ENCODE measurements at places on chromosomes 2 and 18.

DNA sequence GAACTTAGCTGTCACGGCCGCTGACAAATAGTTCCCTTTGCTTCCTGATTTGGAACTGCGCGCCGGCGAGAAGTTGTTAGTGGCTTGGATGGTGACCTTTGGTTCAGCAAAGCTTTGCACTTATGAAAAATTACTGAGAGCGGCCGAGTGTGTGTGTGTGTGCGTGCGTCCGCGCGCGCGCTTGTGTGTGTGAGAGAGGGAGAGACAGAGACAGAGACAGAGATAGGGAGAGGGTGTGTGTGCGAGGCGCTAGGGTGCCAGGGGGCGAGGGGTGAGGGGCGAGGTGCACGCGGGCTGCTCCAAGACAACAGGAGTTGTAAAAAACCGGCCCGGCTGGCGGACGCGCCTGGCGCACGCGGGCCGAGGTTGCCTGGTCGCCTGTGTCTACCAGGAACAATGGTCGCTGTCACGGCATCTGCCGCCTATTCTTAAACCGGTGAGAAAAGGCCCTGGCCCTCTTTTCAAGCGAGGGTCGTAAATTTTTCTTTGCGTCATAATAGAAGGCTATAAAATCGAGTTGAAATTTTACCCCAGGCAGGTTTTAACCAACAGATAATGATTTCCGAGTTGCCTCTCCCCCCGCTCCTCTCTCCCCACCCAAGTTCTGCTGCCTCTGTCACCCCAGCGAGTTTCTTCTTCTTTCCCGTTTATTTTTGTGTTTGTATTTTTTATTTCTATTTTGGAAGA is 535 bp downstream of the HOXD3 start:
- no peak for DNase-seq

- DNase-seq = peak; percentile 1
Observed at GRCh38 chr2:17309741-17310339, 208.4 kb downstream of the RAD51AP2 start.

GRCh38 chr2:140801311-140801710 is 1329.5 kb downstream of the LRP1B start:
- no peak for DNase-seq

- no peak for DNase-seq
Observed at GRCh38 chr2:232480201-232481190, 7.1 kb downstream of the ECEL1 start.

DNA sequence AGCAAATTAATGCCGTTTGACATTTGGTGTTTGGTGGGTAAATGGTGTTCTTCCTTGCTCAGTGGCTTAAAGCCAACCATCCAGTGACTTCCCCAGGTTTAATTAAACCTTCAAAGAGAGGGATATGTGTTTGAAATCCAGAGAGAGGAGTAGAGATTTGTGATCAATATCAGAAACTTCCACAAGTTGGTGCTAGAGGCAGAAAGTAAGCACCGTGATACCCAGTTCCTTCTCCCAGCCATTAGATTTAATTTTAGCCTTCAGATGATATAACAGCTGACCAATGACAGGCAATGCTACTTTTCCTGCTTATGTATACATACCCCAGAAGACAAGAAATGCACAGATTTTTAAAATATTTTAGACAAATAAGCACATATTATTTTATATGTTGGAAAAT is 398.5 kb downstream of the CDH2 start:
- no peak for DNase-seq

DNA sequence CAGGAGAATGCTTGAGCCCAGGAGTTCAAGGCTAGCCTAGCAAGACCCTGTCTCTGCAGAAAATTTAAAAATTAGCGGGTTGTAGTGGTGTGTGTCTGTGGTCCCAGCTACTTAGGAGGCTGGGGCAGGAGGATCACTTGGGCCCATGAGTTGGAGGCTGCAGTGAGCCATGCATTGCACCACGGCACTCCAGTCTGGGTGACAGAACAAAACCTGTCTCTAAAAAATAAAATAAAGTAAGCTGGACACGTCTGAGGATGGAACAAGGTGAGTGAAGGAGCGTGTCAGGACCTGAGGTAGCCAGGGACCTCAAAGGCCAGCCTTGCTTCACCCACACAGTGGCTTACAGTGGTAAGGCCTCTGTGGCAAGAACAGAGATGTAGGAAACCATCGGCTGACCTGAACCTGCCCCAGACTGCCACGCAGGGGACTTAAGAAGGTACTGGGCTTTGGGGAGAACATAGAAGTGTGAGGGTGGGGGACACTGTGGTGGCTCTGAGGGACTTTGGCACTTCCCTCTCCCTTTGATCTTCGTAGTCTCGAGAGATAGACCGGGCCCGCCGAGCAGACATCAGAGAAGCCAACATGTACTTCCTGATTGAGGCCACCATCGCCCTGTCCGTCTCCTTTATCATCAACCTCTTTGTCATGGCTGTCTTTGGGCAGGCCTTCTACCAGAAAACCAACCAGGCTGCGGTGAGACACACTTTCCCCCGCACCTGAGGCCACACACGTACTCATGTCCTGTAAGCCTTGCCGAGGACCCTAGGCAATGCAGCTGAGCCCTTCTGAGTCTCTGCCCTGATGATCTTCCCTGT is 7.5 kb downstream of the SLC11A1 start:
- no peak for DNase-seq

DNA sequence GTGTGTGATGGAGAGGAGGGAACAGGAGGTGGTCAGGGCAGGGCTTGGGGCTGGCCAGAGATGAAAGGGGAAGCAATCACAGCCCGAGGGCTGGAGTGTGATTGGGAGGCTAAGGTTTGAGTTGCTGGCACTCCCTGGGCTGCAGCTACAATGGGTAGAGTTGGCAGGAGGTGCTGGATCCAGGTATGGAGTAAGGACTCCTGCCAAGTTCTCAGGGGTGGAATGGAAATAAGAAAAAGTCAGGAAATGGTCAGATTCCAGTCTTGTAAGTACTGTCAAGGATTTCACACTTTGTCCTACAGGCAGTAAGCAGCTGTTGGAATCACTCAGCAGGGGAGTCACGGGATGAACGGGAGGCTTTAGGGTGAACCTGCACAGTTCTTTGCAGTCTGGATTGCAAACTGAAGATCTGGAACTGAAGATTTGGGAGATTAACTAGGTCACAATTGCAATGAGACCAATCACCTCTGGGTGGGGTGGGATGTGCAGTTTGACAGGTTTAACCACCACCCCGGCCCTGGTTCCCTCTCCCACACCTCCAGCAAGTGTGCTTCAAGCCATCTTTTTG is 10.9 kb upstream of the INPP5D start:
- no peak for DNase-seq

DNA sequence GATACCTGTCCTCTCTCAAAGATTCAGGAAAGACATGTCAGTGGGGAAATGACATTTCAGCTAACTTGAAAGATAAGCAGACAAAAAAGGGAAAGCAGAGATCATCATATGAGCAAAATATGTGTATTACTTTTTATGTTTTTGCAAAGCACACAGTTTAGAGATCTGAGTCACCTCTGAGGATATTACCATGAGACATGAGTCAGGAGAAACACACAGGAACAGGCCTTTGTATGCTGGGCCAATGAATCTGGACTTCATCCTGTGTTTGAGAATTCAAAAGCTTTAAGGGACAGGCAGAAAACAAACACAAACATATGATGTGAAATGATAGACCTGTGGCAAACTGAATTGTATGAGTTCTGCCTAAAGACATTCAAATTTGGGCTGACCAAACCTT is 306.0 kb upstream of the EPC2 start:
- DNase-seq = no peak

GRCh38 chr2:3488855-3489763 is 30.2 kb downstream of the ADI1 start:
- DNase-seq = no peak

DNA sequence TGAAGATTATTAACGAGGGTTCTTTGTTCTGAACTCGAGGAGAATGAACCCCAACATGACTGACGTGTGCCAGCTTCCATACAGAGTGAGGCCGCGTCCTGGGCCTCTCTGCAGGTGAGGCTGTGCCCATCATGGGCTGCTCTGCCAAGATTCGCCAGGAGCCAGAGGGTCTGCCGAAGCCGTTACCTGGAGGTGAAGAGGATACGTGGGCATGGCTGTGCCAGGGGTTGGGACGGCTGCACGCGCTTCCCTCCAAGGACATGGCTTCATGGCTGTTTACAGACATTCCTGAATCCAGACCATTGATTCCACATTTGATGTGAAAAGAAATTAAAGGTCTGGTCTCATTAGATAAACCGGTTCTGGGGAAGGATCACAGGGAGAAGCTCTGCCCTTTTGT is 211.4 kb upstream of the SALL3 start:
- DNase-seq = no peak

DNA sequence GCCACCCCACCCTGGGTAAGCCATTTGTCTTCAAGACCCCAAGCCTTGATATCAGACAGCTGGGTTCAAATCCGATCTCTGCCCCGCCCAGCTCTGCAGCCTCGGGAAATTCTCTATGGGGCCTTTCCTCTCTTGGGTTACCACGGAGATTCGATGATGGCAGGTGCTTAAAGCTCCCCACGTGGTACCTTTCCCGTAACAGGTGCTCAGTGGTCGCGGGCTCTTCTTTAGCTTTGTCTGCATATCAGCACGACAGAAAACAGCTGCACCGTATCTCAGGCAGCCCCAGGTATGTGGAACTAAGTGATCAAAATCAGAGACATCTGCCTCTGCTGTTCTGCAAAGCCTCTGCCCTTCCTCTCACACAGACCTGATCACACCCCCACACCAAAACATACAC is 37.4 kb downstream of the TTC32 start:
- DNase-seq = no peak

DNA sequence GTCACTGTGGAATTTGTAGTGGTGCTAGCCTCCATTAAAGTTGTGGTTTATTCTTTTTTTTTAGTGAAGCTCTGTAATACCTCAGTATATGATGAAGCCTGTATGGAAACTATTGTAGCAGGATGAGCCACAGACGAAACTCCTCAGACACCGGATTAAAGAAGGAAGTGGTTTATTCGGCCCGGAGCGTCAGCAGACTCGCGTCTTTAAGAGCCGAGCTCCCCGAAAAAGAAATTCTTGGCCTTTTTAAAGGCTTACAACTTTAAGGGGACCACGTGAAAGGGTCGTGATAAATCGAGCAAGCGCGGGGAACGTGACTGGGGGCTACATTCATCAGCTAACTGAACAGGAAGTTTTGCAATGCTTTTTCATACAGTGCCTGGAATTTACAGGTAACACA is 8.1 kb upstream of the CCL20 start:
- no peak for DNase-seq

All from NCI-H2029 treated with DMSO at 0.1 percent for 48 hours (cell line).